Cerebellar nuclear complex (tissue), 1 donor: ENCODE measurements at places on chromosomes 7 and 10.
A peak's percentile ranks its signal among the peaks of the same experiment; 100 is the strongest.

GRCh38 chr7:156049366-156049765 is 237.1 kb upstream of the SHH start:
- no peak for DNase-seq

- no peak for DNase-seq
These were observed 85.5 kb upstream of the PDE1C start for GRCh38 chr7:32155712-32156111.

- peak; percentile 96 for DNase-seq
These were observed 58.3 kb downstream of the CDHR3 start for GRCh38 chr7:106021151-106022067.

DNA sequence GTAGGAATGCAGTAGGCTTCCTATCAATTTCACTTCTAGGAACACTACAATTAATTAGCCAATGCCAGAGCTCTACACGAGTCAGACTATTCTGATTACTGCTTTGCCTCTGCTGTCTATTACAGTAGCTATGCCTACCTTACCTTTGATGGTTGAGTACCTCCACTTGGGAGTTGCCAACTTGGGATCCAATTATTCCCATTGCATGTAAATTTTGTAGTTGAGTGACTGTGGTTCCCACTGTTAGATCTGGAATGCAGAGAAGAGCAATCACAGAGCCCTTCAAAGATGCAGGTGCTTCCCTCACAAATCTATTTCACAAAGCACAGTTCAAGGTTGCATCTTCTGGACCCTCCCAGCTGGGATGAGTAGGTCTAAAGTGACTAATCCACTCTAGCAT is 62.9 kb upstream of the AASS start:
- DNase-seq: no peak

DNA sequence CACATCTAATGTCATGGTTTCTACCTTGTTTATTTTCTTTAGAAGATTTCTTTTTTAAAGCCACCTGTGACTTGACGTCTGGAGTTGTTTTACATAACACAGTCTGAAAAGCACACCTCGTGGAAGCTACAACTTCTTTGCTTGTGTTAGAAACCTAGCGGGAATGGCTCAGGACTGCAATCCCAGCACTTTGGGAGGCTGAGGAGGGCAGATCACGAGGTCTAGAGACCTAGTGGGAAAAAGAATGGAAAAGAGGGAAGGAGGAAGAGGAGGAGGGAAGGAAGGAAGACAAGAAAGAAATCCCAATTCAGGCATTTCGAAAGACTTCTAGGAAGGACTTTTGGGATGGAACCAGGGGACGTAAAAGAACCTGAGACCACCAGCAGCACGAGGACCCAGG is 146.3 kb upstream of the CELF2 start:
- no peak for DNase-seq

GRCh38 chr7:25087855-25088254 is 37.2 kb downstream of the CYCS start:
- DNase-seq: no peak

DNA sequence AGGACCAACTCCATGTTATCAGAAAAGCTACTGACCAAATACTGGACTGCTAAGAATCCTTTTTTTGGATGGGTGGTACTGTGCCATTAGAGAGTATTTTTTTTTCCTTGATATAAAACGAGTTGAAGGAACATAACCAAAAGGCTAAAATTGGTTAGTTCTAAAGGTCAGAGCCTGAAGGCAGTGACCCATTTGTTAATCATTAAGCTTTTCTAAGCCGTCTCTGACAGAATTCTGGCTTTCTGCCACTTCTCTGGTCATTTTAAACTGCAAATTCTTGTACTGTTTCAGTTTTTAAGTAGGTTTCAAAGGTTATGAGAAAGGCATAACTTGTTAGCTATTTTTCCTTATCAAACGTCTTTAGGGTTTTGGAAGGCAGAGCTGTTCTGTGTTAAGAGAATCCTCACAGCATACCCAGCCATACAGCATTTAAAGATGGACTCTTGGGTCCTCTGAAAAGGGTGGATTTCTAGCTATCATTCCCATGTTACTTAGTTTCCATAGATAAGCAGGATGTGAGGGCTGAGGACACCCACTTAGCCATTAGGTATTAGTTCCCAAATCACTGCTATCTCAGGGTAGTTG is 196.8 kb downstream of the RNLS start:
- no peak for DNase-seq

DNA sequence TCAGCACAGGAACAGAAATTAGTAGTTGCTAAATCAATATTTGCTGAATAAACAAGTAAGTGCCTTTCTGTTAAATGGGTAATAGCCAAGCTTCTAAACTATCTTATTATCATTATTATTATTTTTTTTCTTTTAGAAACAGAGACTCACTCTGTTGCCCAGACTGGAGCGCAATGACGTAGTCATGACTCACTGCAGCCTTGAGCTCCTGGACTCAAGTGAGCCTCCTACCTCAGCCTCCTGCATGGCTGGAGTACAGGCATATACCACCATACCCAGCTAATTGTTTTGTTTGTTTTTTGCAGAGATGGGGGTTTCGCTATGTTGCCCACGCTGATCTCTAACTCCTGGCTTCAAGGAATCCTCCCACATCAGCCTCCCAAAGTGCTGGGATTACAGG is 12.3 kb upstream of the ELN start:
- no peak for DNase-seq

GRCh38 chr7:50317221-50317678 is 12.7 kb downstream of the IKZF1 start:
- DNase-seq: no peak

DNA sequence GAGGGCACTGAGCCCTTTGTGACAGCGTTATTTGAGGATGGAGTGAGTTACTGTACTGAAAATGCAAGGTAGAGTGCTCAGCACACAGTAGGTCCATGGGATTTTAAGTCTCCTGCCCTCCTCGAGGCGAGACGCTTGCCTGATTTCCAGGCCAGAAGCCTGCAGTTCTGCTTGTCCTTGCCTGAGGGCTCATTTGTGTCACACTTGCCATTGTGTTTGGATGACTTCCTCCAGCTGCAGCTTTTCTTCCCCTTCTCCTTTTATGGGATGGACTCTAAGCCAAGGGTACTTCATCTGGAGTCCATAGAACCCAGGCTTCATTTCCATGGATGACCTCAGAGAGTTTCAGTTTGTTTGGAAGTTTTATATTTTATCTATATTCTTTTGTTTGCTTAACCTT is 304.2 kb upstream of the BMPER start:
- DNase-seq: no peak

GRCh38 chr7:111210996-111211395 is 120.1 kb downstream of the LRRN3 start:
- no peak for DNase-seq

- DNase-seq: no peak
These were observed 1.9 kb upstream of the CEP55 start for GRCh38 chr10:93494494-93494893.

DNA sequence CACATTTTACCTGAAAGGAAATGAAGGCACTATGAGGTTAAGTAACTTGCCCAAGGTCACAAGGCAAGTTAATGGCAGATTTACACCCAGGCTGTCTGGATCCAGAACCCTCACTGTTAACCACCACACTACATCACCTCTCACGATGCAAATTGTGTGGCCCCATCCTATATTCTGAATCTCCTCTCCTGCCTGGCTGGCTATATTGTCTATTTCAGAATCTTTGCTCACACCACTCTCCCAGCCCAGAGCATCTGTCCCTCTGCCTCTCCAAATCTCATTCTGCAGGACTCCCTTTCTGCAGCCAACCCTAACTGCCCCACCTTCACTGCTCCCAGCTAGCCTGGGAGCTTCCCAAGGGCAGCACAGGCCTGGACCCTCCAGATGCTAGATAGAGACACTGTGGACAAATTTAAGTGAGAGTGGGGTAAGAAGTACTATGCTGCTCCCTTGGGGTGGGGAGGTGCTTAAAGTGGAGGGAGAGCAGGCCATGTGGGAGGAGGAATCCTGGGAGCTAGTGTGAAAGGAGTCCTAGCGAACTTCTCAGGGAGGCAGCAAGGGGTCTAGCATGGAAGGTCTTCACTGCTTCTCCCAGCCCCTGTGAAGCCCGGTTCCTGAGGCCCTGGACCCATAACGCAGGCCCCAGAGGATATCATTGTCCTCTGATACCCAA is 786 bp downstream of the CUEDC2 start:
- DNase-seq: no peak

DNA sequence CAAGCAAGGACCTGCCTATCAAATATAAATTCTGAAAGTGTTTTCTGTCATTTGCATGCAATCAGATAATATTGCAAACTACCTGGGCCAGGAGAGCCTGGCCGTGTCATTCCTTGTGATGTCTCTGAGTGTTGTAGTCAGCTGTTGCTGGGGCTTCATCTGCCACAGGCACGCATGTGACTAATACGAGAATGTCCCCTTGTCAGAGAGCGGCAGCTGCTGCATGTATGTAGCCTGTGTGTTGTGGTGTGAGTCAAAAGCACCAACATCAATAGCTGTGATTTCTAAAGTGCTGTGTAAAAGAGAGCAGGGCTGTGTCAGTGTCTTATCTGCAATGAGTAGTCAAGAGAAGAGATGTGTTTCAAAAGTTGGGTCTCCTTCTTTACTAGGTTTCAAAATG is 155.4 kb downstream of the POU6F2 start:
- DNase-seq: no peak

DNA sequence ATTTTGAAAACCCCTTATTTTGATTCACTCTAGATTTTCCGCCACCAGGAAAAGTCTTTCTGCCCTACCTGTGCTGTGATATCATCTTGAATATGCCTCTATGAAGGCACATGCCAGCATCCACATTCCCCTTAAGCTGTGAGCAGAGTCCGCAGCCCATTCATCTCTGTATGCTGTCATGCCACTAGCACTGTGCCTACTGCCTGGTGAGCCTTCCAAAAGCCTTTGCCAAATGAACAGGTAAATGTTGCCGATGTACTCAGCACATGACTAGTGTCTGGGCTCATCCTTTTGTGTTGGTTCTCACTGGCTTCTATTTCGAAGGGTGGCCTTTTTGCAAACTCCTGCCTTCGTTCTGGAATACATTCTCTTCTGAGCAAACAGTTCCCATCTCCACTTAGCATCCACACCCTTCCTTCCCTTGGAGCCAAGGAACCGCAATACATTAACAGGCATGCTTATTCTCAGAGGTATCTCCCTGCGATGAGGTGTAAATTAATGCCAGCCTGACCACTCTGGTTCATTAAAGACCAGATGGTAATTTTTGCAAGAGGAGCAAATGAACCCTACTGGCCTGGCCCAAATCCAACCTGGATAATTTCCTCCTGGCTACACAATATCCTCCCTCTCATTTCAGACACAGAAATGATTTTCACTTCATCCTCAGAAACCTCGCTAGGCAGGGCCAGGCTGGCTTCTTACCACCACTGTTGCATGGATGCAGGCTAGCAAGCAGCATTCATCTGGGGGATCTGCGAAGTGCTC is 339.7 kb upstream of the NFE2L3 start:
- peak; percentile 92 for DNase-seq

- DNase-seq: no peak
These were observed 3.1 kb upstream of the ZNF316 start for GRCh38 chr7:6634021-6634420.

DNA sequence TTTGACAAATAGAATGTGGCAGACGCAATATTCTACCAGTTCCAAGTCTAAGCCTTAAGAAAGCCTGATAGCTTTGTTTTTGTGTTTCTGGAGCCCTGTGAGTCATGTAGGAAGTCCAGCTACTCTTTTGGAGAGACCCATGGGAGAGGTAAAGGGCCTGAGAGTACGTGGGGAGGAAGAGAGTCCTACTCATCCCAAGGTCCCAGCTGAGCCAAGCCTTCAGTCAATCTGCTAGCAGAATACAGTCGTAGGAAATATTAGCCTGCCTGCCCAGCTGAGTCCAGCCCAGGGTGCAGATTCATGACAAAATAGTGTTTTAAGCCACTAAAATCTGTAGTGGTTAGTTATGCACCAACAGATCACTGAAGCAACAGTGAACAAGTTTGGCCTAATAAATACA is 9.0 kb upstream of the GNA12 start:
- DNase-seq: no peak

DNA sequence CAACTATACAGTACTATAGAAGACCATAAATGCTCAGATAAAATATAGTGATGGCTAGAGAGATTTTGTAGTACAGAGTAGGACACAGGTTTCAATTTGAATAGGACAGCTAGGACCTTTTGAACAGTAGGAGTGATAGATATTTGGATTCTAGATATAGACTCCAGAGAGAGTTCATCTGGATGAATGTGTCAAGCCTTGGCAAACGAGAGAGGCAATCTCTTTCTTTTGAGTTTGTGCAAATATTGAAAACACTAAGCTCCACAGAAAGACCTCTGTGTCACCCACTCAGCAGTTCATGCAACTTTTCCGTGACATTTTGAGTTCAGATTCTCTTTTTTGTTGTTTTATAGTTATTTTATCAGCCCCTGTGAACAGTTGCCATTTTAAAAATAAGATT is 834.3 kb upstream of the COBL start:
- DNase-seq: no peak

GRCh38 chr7:66145400-66146104 is 30.9 kb downstream of the CRCP start:
- no peak for DNase-seq

GRCh38 chr7:7125963-7126362 is 56.4 kb upstream of the C1GALT1 start:
- no peak for DNase-seq

DNA sequence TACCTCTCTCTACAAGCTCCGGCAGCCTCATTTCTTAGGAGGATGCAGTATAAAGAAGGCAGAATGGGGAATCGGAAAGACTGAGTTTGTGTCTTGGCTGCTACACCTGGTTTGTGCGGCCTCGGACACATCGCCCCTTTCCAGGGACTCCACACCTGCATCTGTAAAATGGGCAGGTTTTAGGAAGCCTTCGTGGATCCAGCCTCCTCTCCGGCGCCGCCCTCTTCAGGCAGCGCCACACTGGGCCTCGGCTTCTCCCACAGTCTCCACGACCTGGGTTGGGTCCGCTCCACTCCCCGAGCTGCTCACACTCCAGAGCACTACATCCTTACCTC is 341 bp downstream of the GOT1 start:
- DNase-seq: no peak

DNA sequence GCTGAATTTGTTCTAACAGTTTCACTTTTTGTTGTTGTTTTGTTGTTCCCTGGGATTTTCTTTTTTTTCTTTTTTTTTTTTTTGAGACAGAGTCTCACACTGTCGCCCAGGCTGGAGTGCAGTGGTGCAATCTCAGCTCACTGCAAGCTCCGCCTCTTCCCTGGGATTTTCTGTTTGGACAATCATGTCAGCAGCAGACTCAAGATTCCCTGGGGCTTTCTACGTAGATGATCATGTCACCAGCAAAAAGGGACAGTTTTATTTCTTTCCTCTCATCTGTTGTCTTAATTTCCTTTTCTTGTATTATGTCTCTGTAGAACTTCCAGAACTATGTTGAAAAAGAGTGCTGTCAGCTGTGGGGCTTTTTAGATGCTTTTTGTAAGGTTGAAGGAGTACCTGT is 241.4 kb downstream of the TNS3 start:
- DNase-seq: no peak

- DNase-seq: no peak
These were observed 111.1 kb downstream of the RNF216 start for GRCh38 chr7:5670183-5670935.
